ENCODE measurements at places on chromosomes 1 and 21.

DNA sequence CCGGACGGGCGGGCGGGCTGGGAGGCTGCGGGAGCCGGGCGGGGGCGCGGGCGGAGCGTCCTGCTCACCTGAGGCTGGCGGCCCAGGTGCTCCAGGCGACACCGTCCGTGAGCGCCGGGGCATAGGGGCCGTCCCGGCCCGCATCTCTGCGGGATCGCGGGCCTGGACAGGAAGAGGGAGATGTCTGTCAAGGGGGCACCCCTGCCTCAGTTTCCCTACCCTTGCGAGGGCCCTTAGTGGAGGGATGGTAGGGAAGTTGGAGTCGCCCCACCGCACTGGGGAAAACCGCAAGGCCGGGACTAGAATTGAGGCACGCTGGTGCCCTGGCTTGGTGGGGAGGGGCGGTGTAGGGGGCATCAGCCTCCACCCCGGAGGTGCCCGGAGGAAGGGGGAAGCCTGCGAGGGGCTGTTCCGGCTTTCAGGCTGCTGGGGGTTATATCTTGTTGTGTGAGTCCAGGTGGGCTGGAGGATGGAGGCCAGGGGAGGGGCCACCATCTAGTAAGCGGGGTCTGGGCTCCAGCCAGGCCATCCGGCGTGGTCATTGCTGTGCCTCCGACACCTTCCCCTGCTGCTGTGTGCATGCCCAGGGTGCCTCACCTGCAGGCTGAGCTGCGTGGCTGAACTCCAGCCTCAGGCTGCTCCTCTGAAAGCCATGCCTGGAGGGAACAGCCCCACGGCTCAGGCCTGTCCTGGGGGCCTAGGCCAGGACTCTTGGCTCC is 580 bp downstream of the VWA1 start:
- DNase-seq = no peak

DNA sequence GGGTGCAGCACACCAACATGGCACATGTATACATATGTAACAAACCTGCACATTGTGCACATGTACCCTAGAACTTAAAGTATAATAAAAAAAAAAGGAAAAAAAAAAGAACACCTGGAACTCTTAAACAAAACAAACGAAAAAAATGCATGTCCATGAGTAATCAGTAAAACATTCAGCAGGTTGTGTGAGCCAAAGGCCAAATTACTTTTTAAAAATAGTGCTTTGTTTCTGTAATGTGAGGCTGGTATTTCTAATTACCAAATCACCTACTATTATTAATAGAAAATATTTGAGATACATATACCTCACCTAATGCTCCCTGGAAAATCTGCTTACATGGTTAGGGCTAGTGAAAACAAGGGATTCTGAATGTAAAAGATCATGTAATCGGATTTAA is 294.4 kb upstream of the NR5A2 start:
- DNase-seq = no peak

- DNase-seq = no peak
Observed at GRCh38 chr1:86207323-86207722, 50.8 kb upstream of the COL24A1 start.

DNA sequence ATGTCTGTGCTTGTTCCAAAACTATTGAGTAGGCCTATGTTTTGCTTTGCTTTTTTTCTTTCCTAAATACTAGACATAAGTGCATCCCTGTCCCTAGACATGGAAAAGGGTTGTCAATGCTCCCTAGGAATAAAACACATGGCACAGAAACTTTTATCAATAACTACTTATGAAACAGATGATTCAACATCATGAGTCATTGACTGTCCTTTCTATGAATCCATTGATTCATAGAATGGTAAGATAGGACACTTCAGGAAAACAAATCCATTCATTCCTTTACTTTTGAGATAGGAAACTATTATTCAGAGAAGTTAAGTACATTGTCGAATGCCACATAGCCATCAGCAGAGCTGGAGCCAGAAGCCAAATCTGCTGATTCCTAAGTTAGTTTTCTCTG is 147.5 kb downstream of the TSEN15 start:
- no peak for DNase-seq

GRCh38 chr1:48688102-48688760 is 88.5 kb downstream of the BEND5 start:
- no peak for DNase-seq

GRCh38 chr1:65277605-65278347 is 31.6 kb upstream of the DNAJC6 start:
- DNase-seq = no peak

DNA sequence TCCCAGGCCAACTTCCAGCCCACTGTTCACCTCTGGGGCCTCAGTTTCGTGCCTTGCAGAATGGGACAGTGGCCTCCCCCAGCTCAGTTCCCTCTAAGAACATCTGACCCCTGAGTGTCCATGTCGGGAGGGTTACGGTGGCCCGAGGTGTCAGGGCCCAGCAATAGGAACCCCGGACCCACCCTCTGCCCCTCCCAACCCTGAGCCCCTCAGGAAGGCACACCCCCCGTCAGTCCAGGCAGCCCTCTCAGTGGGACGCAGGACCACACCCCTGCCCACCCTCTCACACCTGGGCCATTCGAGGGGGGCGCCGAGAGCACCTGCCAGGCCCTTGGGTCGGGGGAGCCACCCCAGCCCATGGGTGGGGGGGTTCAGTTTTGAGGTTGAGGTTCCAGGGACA is 447 bp downstream of the TTC34 start:
- no peak for DNase-seq

GRCh38 chr1:95122151-95122697 is 5.1 kb downstream of the TLCD4 start:
- DNase-seq = no peak

DNA sequence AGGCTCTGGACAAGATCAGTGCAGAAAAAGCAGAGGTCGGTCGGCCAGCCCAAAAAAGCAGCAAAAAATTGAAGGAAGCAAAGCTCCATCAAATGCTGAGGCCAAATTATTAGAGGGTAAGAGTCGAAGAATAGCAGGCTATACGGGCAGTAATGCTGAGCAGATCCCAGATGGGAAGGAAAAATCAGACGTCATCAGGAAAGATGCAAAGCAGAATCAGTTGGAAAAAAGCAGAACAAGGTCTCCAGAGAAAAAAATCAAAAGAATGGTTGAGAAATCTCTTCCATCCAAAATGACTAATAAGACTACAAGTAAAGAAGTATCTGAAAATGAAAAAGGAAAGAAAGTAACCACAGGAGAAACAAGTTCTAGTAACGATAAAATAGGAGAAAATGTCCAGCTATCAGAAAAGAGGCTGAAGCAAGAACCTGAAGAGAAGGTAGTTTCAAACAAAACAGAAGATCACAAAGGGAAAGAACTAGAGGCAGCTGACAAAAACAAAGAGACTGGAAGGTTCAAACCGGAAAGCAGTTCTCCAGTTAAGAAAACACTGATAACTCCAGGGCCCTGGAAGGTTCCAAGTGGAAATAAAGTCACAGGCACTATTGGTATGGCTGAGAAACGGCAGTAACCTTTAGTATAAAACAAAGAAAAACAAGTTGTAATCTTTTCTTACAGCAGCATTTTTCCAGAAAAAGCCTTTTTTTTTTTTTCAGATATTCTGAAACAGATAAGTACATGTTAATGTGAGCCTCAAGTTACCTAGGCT is 75.7 kb downstream of the PHTF1 start:
- DNase-seq = no peak

DNA sequence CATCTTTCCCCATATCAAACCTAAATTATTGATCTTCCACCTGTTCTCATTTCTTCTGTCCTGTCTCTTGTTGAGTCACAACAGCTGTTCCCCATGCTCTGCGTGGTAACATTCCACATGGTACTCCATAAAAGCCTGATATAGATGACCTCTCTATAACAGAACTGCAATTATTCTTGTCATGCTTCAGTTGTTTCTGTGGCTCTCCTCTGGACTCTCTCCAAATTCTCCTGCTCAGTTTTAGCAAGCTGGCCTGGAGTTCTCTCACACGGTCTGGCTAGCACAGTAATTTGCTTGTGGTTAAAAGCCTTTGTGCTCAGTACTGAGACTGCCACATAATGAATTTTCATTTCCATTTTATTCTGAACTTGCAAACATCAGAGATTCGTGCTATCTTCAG is 10.6 kb upstream of the LRRC39 start:
- no peak for DNase-seq

GRCh38 chr1:192263436-192263835 is 53.4 kb upstream of the RGS21 start:
- DNase-seq = no peak

GRCh38 chr1:41465741-41466140 is 18.7 kb downstream of the EDN2 start:
- DNase-seq = no peak

DNA sequence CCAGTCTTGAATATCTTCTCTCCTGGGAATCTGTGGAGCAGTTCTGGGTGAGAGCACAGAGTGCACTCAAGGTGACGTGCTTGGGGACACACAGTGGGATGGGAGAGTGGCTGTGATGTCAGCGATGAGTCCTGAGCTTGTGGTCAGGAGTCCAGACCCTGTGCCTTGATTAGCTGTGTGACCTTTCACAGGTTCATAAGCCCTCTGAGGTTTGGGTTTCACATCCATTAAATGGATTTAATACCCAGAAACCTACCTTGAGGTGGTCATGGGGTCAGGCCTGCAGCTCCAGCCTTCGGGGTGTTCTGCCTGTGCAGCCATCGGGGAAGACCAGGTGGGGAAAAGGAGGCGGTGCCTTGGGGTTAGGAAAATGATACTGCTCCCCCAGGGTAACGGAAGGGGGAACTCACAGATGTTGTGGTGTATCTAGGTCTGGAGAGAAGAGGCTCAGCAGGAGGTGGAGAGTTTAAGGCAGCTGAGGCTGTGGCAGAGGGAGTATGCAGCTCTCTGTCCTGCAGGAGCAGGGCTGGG is 38.5 kb upstream of the ETV3 start:
- no peak for DNase-seq

- no peak for DNase-seq
Observed at GRCh38 chr1:2232916-2233438, 4.9 kb downstream of the SKI start.

DNA sequence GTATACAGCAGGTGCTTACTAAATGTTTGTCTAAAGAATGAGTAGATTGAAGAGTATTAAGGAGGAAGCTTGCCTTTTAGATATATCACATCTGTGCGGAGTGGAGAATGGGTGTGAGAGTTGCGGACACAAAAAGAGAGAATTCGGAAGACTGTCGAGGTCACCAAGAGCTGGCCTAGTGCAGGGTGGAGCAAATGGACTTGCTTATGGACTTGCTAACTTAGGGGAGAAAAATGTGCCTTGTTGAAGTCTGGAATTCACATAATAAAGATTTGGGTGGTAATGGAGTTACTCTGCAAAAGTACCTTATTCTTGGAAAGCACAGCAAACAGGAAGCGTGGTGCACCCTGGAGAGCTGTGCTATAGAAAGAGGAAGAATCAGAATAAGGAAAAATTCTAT is 361.7 kb downstream of the PRDM2 start:
- no peak for DNase-seq

DNA sequence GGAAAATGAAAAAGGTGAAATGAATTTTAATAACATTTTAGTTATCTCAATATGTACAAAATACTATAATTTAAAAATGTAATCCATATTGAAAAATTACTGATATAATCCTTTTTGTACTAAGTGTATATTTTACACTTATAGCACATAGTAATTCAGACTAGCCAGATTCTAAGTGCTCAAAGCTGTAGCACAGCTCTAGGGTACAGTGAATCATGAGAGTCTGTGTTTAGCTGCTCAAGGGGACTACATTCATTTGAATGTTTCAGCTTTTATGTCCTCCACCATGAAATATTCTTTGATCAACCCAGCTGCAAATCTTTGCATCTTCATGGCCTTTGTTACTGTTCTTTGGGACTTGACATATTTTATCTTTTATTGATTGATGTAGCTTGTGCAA is 15.7 kb downstream of the CD53 start:
- no peak for DNase-seq

DNA sequence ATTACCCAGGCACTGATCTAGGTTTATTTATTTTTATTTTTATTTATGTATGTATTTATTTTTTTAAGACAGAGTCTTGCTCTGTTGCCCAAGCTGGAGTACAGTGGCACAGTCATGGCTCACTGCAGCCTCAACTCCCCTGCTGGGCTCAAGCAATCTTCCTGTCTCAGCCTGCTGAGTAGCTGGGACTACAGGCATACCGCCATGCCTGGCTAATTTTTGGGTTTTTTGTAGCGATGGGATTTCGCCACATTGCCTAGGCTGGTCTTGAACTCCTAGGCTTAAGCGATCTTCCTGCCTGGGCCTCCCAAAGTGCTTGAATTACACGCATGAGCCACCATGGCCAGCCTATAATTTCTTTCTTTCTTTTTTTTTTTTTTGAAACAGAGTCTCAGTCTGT is 9.4 kb downstream of the PHACTR4 start:
- DNase-seq = no peak

- no peak for DNase-seq
Observed at GRCh38 chr1:161114556-161114955, 3.3 kb downstream of the PFDN2 start.

- DNase-seq = no peak
Observed at GRCh38 chr1:48524892-48525467, 53.0 kb upstream of the SPATA6 start.

- no peak for DNase-seq
Observed at GRCh38 chr1:47873337-47873736, 123.8 kb downstream of the TRABD2B start.

GRCh38 chr1:154186852-154187501 is 4.9 kb downstream of the TPM3 start:
- DNase-seq = no peak

DNA sequence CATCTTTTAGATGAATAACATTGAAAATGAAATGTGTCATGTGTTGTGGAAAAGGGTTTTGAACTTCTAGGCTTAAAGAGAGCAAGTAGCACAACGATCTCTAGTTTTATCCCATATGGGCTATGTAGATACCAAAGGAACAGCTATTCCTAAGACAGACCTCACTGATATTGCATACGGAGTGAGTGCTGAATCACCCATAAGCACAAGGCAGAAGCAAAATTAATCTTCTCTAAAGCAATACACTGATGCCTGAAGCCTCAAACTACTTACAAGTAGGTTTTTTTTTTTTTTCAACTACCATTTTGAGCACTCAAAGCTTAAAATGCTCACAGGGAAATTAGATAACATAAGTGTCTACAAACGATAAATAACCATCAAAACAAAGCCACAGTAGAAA is 5.0 kb upstream of the KMO start:
- no peak for DNase-seq

DNA sequence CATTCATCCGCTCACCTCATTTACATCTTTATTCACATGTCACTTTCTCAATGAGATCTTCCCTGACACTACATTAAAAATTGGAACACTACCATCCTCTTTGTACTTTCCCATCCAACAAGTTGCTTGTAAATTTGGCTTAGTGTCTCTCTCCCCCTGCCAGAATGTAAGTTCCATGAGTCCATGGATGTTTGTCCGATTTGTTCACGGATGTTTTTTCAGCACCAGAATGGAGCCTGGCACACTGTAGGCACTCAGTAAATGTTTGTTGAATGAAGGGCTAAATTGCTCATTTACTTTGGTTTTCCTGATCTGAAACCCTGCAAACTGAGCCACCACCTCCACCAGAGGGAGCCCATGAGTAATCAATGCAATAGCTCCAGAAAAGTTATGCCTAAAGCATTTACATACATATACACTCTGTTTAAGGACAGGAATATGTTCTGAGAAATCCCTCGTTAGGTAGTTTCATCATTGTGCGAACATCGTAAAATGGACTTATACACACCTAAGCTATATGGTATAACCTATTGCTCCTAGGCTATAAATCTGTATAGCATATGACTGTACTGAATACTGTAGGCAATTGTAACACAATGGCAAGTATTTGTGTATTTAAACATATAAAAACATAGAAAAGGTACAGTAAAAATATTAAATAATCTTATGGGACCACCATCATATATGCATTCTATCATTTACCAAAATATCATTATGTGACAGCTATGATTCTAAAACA is 2.8 kb upstream of the EYA3 start:
- peak; percentile 69 for DNase-seq

- DNase-seq = no peak
Observed at GRCh38 chr1:78047631-78048030, 1.9 kb downstream of the GIPC2 start.

All from stimulated activated CD8-positive, alpha-beta memory T cell treated with anti-CD3 and anti-CD28 coated beads, Interleukin-4, amount 100 ng/mL, for 24 hours (primary cell).